NCI-H774 (cell line): ENCODE measurements at places on chromosomes 5 and 9.

DNA sequence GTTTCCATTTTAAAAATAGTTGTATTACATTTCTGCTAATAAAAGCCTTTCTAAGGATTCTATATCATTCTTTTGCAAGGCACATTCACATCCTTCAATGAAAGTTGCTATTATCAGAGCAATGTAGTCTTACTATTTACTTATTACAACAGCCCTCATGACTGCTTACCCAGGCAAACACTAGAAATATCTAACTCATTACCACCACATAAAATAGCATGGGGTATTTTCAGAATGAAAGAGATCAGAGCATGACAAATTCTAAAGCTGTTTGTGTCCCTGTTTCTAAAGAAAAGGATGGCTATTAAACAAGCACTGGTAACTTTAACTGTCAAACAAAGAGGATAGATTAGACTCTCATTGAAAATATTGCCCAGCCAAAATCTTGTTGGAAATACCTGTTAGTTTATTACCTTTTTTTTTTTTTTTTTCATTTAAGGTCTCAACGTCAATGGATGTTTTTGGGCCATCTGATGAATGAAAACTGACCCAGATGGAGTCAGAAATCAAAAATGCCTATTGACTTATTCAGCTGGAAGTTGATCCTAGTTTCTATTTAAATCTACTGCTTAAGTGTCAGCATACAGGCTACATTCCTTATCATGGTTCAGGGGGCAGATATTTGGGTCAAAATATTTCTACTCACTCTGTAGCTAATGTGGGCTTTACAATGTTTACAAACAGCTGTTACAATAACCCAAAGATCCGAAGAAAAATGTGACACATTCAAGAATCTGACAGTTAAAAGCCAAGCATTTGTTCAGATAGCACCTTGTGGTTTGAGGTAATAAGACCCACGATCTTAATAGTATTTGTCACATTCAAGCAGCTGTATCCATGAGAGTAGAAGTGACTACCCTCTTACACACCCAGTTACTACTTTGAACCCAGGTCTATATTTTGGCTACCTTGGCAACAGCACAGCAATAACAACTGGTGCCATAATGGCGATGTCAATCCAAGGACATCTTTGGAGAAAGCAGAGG lies 554.8 kb upstream of the MEF2C start:
- peak; percentile 66 for DNase-seq

- no peak for DNase-seq
Measured at GRCh38 chr5:62477801-62478200, 65.2 kb downstream of the IPO11 start.

GRCh38 chr9:16921855-16922254 lies 51.4 kb upstream of the BNC2 start:
- no peak for DNase-seq

- no peak for DNase-seq
Measured at GRCh38 chr9:117796681-117797080, 92.5 kb downstream of the TLR4 start.

DNA sequence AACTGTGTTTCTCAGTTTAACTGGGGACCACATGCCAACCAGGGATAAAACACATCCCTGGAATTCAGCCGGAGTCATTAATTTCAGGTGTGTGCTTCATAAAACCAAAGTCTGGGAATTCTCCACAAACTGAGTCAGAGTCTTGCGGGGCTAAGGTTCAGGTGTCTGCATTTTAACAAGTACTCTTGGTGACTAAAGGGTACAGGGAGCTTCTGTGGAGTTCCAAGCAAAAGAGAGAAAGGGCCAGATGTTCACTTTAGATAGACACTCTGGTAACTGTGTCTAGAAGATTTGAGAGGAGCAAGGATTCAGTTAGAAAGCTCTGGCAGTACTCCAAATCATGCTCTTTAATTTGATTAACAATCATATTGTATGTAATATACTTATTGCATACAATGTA lies 4.0 kb downstream of the NADK2 start:
- DNase-seq: no peak

DNA sequence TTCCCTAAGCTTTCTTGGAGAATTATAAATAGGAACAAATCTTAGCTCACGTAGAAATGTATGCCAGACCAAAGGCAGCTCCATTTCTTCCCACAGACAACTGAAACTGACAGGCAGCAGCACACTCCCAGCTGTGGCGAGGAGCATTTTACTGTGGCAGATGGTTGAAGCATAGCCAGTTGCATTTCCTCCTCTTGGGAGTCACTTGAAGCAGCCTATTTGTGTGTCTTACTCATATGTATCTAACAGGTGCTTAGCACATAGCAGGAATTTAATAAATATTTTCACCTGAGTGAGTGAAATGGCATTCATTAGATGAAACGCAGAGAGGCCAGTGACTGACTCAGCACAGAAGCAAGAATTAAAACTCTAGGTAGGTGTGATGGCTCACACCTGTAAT lies 12.3 kb upstream of the MTMR12 start:
- no peak for DNase-seq

GRCh38 chr5:40034441-40034840 lies 609.7 kb upstream of the DAB2 start:
- no peak for DNase-seq

DNA sequence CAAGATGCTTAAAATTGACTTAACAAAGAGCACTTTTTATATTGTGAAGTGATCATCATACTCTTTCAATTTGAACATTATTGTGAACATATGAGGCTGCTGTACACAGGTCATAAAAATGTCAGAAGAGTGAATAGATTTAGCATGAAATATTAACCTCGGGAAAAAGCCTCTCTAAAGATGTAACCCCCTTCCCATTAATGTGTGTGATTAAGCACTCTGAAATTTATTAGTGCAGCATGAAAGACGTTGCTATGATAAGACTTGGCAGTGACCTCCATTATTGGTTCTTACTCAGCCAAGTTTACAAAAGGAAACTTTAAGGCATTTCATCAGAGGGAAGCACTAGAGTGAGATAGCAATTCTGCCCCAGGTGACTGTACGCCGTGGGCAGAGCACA lies 326.5 kb downstream of the NTRK2 start:
- no peak for DNase-seq

DNA sequence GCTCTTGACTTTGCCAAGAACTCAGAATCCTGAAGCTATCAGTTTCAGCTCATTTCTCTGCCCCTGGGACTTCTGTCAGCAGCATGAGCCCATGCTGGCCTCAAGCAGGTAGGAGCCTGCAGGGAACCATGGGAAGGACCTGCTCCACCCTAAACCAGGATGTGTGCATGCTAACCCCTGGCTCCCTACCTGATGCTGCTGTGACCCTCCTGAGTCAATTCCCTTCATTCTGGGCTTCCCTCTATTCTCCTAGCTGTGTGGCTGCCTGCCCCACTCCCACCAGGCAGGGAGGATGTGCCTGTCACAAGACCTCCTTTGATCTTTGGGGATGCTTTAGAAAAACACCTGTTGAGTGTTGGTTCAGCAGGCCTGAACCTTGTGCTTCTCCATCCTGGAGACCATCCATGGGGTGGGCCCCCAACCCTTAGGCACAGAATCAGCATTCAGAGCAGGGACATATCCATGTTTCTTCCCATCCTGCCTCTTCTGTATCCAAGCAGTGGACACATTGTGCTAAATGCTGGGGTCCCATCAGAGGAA lies 117.1 kb upstream of the CCL21 start:
- no peak for DNase-seq

GRCh38 chr9:15317836-15318235 lies 10.8 kb upstream of the TTC39B start:
- DNase-seq: no peak

DNA sequence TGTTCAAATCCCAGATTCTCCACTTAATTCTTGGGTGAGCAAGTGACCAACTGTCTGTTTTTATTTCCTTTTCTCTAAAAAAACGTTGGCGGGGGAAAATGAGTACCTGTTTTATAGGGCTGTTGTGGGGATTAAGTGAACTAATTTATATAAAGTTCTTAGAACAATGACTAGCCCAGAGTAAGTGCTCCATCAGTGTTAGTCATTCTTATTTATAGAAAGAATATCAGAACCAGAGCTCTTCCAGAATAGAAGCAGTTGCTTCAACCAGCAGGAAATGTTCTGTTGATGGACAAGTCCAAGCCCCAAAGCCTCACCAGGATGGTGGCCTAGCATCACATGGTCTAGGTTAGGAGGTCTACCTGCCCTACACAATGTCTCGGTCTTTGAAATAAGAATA lies 379.2 kb downstream of the ACTL7B start:
- DNase-seq: no peak

DNA sequence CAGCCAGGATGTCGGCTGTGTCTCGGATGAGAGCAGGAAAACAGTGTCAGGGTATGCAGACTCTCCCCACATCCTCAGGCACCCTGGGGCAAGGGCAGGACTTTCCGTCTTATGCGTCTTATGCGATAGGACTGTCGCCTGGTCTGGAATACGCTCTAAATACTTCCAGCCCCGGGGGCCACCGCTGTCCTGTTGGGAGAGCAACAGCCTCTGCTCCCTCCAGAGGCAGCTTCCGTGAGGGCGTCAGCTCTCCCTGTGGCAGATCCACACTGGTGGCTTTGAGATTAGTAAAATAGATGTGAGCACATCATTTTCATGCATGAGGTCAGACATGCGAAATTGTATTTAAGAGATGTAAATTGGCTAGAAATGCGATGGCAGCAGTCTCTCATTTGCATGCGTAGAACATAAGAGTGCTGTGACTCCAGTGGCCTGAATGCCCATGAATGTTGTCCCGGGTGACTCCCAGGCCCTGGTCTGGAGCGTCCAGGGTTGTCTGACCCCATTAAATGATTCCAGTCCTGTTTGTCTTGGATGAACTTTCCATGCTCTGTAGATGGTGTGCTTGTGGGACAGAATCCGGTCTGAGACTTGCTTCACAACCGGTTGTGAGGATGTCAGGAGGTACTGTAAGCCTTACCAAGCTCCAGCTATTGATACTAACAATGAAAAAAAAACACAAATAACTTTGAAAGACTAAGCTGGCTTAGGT lies 228.2 kb downstream of the SYK start:
- DNase-seq: no peak

DNA sequence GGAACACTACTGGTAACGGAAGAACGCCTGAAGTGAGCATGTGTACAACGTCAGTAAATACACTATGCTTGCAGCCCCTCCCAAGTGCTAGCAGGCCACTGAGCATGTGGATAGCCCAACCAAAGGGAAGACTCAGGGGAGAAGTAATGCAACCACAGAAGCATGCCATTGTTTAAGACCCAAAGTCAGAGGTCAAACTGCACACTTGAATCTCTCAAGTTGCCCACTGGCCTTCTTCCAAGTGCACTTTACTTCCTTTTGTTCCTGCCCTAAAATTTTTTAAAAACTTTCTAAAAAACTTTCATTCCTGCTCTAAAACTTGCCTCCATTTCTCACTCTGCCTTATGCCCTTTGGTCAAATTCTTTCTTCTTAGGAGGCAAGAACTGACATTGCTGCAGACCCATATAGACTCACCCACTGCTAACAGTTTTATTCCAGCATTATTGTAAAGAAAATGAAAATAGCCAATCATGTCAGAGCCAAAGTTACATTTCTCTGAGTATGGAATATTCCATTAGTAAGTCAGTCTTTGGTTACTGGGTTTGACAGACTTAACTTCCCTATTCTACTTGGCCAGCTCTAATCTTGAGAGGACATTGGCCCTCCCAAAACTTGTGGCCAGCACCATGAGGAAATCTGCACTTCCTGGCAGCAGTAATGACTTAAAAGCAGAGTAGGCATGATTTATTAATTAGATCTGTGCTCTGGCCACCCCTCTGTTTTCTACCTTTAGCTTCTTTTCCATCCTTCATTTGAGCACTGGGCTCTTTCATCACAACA lies 76.9 kb downstream of the TSSK1B start:
- DNase-seq: no peak

- no peak for DNase-seq
Measured at GRCh38 chr5:42490831-42491230, 67.6 kb downstream of the GHR start.
